ENCODE measurements at places on chromosomes 4 and X.
A peak's percentile ranks its signal among the peaks of the same experiment; 100 is the strongest.

- DNase-seq = no peak
Measured at GRCh38 chrX:1453395-1453783, 680 bp upstream of the ASMTL start.

- no peak for DNase-seq
Measured at GRCh38 chr4:168924667-168925066, 85.4 kb downstream of the CBR4 start.

- DNase-seq = no peak
Measured at GRCh38 chr4:7673121-7673520, 238.4 kb upstream of the PSAPL1 start.

GRCh38 chrX:152038804-152039203 is 64.3 kb upstream of the GABRE start:
- no peak for DNase-seq

GRCh38 chr4:120824946-120825345 is 97.6 kb downstream of the PRDM5 start:
- DNase-seq = no peak

- no peak for DNase-seq
Measured at GRCh38 chr4:3514221-3514780, 17.9 kb downstream of the LRPAP1 start.

GRCh38 chrX:71619193-71619592 is 882 bp upstream of the CXCR3 start:
- no peak for DNase-seq

DNA sequence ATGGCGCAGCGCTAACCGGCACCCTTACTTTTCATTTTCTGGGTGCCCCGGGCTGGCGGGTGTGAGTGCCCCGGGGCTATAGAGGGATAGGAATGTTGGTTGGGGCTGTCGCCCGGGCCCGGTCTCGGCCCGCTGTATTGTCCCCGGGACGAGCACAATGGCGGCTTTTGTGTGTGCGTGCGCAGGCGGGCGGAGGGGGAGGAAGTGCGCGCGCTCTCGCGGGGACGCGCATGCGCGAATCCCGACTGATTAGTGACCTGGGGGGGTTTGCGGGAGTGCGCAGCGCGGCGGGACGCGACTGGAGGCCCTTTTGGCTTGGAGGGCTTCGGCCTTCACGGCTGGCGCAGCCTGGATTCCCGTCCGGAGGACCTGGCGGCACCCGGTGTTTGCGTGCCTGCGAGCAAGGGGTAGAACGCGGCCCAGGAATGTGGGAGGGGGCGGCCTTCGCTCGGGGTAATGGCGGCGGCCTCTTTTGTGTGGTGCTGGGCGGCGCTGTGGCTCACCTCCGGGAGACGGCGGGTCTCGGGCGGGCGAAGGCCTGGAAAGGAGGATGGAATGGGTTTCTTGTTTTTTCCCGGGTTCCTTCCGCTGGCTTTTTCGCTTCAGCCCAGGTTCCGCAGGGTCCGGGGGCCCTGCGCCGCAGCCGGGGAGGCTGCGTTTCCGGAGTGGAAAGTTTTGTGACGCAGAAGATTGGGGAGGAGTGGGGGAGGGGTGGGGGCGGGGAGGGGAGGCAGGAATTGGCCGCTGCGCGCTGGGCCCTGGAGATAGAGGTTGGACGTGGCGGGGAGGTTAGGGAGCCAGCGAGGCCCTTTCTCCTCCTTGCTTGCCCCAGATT is 618 bp downstream of the DDX3X start:
- DNase-seq = peak; percentile 82

- DNase-seq = no peak
Measured at GRCh38 chr4:27316176-27316575, 455.5 kb downstream of the STIM2 start.

GRCh38 chr4:14908635-14909034 is 93.6 kb upstream of the CPEB2 start:
- DNase-seq = no peak

GRCh38 chrX:7435822-7436221 is 287.9 kb upstream of the PUDP start:
- DNase-seq = no peak

- no peak for DNase-seq
Measured at GRCh38 chr4:121182296-121182695, 18.2 kb upstream of the TNIP3 start.

DNA sequence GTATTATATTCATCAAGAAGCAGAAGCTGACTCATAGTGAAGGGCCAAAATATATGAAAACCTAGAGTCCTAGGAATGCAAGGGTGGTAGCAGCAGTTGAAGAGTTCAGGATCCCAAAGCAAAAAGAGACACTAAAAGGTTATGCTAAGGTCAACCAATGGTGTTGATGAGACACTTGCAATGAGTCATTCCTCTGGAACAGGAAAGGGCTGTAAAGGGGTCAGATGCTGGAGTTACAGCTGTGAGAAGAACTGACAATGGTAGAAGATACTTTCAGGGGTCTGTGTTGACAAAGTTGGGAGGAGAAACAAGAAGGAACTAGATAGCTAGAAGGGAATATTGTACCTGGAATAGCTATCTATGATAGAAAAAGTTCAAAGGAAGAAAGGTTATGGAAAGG is 47.5 kb downstream of the ZGRF1 start:
- DNase-seq = no peak

- DNase-seq = no peak
Measured at GRCh38 chr4:83358410-83358809, 23.8 kb upstream of the HPSE start.

DNA sequence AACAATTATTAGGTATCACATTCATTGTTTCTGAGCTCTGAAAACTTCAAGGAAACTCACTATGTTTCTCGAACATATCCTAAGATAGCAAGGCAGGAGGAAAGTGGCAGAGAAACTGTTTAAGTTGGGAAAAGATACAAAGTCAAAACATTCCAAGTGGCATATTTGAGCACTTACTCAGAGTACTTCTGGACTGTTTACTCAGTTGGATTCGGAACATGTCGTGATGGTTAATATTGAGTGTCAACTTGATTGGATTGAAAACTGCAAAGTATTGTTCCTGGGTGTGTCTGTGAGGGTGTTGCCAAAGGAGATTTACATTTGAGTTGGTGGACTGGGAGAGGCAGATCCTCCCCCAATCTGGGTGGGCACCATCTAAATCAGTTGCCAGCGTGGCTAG is 298.3 kb downstream of the IL1RAPL2 start:
- no peak for DNase-seq

GRCh38 chrX:37906357-37906756 is 59.0 kb upstream of the DYNLT3 start:
- DNase-seq = no peak

DNA sequence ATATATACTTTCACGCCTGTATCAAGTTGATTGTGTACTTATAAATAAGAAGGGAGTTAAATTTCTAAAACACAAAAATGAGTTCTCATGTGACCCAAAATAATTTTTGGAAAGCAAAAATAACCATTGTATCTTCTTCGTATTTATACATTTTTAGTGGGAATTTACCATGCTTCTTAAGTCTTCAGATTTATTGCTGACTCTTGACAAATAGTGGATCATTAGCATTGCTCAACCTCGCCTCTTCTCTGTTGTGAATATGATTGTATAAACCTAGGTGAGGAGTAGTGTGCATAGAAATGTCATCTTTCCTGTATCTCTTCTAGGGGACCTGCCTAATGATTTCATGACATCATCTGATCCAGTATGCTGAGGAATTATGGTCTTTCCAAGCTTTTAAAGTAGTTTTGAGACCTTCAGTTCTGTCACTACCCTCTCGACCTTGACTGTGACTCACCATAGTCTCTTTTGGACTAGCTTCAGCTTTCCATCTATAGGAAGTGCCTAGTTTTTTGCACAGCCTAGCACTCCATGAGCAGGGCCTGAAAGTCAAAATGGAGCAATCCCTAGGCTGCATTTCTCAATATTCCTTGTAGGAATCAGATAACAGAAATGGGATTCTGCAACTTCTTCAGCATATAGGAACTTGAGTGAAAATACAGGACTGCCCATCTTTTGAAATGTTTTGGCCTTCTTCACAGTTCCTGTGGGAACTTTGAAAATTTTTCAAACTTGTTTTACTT is 157.6 kb downstream of the ARX start:
- no peak for DNase-seq

DNA sequence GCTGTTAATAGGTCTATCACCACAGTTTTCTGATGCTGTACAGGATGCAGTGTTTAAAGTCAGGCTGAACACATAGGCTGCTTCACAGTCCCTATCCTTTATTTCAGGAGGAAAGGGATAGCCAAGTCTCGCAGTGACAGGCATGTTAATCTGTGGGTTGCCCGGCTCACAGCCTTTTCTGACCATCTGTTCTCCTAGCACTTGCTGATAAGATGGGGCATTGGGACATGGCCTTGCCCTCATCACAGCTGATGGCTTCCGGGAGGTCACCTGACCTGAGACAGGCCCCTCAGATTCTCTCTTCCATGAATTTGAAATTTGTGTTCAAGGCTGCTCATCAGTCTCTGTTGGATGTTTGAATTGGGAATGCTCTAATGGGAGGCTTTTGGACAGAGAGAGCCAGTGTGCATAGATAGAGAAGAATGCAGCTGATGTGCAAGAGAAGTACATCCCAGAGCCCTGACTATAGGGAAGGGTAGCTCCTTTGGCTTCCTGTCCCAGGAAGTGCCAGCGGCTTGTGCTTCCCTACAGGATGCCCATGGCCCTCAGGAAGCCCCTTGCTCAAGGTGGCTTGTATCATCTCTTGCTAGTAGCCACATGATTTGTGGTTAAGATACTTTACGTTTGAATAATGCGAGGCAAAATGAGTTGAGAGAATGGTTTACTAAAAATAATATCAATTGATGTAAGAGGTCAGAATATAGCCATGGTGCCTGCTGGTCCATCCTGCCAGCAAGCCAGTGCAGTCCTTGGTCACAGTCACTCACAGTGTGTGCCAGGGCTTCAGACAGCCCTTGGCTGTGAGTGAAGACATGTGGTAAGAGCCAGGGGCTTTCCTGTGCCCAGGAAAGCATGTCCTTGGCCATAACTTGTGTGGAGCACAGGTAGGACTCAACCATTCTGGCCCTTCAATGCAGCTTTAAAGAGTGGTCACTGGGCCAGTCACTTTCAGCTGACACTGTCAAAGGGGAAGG is 88.6 kb downstream of the TSPAN7 start:
- DNase-seq = no peak

- DNase-seq = peak; percentile 46
Measured at GRCh38 chrX:136767104-136767941, 13.4 kb downstream of the ARHGEF6 start.

DNA sequence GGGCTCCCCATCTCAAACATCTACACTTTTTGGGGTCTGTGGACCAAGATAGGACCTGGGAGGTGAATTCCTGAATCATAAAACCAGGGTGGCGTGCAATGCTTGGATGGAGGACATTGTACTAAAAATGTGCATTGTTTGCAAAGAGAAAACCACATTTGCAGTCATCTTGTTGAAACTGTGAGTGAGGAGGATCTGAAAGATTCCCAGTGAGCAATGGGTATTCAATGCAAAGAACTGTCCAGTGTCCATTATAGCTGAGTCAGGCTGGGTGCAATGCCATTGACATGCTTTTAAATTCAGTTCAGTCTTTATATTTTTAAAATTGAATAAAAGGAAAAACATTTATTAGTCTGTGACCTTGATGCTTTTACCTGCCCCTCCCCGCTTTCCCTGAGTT is 215.7 kb downstream of the STK32B start:
- no peak for DNase-seq

- no peak for DNase-seq
Measured at GRCh38 chrX:16312761-16313623, 145.7 kb downstream of the MAGEB17 start.

- DNase-seq = no peak
Measured at GRCh38 chrX:51494409-51494808, 2.0 kb downstream of the NUDT11 start.

DNA sequence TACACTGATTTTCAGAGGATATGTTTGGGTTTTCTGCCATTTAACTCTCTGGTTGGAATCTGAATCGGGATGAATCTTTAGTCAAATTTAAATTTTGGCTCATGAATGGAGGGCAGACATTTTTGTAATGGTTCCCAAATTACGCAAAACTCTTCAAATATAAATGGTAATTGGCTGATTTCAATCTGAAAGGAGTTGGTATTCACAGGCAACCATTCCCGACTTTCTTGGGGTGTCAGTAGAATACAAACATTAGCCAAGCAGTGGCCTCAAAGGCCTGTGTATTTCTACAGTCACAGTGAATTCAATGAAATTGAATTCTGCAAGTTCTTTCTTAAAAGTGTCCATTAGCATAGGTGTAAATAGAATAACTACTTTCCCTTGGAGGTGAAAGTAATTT is 668.8 kb upstream of the PRKX start:
- DNase-seq = no peak

DNA sequence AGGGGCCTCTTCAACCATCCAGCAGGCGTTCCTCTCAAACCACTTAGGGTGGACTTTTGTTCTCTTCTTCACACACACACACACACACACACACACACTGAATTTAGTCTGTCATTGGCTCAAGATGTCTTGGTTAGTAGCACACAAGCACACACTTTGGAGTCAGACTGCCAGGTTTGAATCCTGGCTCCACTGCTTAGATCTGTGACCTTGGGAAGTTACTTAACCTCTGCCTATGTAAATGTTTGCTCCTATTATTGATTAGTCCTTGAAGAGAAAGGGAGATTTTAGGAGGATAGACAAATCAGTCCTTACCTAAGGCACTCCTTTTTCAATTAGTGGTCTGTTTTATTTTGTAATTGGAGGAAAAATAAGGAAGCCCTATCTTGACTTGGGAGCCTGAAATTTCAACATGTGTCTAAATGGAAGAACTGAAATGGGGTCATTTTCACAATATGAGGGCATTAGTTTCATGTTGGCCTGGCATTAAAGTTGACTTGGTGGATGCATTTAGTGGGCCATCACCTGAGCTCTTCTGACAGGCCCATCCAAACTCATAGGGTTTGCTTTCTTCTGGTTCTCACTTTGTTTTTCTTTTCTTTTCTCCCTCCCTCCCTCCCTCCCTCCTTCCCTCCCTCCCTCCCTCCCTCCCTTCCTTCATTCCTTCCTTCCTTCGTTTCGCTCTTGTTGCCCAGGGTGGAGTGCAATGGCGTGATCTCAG is 13.3 kb upstream of the TMEM131L start:
- DNase-seq = peak; percentile 12

DNA sequence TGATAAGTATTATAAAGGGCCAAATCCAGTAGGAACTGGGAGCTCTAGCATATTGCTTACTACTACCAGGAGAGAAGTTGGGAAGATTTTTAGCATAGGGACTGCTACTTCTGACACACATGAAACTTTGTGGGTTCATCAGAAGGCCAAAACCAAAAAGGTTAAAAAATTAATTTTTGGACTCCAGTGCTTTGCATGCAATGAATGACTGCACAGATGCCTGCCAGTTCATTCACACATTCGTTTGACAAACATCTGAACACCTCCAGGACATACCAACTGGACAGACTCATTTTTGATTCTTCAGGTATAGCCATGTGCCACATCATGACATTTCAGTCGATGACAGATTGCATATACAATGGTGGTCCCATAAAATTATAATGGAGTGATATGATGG is 79.8 kb downstream of the MID1IP1 start:
- DNase-seq = no peak

DNA sequence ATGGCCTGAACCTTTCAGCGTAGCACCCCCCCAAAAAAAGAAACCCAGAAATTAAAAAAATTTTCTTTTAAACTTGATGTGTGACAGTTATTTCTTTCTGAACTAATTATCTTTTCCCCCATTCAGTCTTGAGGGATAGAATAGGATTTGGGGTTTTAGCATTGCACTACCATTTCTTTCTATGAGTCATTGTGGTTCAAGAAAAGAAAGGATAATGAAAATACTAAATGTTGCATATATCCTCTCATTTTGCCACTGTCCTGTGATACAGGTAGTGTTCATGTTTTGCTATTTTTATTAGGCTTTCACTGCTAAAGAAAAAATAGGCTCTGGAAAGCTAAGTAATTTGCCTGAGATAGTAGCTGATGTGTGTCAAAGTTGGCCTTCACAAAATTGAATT is 39.4 kb upstream of the DCK start:
- DNase-seq = no peak

- DNase-seq = no peak
Measured at GRCh38 chr4:53804719-53805118, 213.4 kb upstream of the LNX1 start.
